Neural progenitor cell (in vitro differentiated cells): ENCODE measurements at places on chromosomes 5 and 9.

- no peak for DNase-seq
Observed at GRCh38 chr5:173909199-173909598, 21.1 kb downstream of the CPEB4 start.

DNA sequence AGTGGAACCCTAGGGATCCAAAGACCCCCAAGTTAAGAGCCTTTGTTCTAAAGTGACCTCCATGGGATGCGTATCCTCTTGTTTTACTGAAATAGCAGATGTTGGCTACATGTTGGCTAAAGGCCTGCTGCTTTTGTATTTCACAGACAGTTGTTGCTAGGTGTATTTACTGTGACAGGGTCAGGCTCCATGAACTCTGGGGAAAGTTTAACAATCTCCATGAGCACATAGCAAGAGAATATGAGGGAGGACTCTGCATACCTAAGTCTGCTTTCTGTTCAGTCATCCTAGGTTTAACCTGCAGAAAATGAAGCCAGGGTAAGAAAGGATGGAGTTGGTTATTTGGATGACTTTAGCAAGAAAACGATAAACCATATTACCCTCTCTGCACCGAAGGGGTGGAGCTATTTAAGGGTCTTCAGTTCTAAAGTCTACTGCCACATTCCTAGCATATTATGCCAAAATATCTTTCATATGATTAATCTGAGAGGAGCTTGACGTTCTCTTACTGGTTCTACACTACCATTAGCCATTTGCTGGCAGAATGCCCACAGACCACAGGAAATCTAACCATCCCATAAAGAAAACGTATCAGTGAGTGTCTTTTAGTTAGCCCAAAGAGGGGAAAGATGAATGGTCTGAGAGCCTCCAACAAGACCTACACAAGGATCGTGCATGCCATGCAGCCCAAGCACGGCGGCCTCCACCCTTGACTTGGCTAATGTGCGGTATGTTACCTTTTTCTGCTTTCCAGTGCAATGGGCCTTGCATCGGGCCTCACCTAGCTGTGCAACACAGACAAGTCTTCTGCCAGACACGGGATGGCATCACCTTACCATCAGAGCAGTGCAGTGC lies 127.8 kb downstream of the SAXO1 start:
- DNase-seq: no peak

GRCh38 chr5:158820891-158821290 lies 278.8 kb downstream of the EBF1 start:
- DNase-seq: no peak

GRCh38 chr5:135890867-135891266 lies 4.8 kb downstream of the IL9 start:
- DNase-seq: no peak

DNA sequence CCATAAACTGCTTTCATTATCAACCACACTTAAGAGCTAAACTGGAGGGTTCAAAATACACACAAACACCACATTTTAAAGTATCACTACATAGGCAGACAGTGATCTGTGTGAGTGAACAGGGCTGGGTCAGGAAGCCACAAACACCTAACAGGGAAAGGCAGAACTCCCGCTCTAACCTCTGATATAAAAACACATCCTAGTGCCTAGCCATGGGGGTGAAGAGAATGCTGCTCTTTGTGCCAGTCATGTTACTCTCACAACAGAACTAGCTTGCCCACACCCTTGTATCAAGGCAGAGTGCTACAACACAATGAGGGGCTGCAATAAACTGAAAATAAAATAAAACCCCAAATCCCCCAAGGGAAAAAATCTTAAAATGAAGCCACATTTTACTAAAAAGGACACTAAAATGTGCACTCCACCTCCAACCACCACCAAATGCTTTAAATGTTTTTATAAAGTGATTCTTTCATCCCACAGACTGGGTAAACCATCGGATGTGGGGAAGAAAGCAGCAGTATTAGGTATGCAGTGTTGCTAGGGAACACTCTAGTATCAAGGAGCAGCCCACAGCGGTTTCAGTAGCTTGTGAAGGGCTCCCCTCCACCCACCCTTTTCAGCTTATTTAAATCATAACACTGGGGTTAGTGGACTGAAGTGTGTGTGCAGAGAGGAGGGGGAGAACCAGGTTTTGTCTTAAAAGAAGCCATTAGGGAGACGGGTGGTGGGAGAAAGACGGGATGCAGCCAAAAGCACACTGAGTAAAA lies 64.5 kb downstream of the TMEM161B start:
- DNase-seq: peak; percentile 59

GRCh38 chr9:88587182-88587581 lies 52.2 kb downstream of the NXNL2 start:
- no peak for DNase-seq

DNA sequence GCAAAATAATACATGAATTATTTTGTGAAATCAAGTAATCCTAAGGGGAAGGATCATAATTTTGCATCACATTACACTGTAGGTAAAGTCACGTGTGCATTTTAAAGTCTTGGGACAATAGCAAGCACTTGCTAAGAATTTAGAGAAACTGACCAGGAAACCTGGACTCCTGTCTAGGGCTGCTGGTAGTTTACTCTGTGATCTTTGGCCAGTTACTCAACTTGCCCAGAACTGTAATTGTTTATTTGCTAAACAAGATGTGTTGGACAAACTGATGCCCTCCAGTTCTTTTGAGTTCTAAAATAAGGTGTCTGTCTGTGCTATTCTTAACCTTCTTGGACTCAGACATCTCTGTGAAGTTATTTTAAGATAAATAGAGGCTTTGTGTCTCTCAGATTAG lies 594.8 kb upstream of the DMAC1 start:
- no peak for DNase-seq
